ENCODE measurements at places on chromosomes 7 and 10.
A peak's percentile ranks its signal among the peaks of the same experiment; 100 is the strongest.

GRCh38 chr7:76515999-76516443 lies 5.7 kb downstream of the UPK3B start:
- no peak for DNase-seq

DNA sequence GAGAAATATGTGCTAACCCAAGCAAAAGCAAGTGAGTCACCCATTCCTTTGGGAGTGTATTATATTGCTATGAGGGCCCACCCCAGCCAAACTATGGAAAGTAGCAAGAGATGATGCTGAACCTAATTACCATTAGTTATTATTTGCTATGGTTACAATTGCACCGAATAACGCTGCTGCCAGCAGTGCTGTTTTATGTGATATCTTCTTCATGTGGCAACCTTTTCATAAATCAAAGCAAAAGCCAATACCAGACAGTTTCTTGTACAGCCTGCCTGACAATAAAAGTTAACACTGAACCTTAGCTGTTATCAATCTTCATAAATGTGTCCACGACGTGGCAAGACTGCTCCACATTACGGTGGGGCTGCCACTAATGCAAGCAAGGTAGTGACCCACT lies 241.7 kb upstream of the PLXNA4 start:
- no peak for DNase-seq

DNA sequence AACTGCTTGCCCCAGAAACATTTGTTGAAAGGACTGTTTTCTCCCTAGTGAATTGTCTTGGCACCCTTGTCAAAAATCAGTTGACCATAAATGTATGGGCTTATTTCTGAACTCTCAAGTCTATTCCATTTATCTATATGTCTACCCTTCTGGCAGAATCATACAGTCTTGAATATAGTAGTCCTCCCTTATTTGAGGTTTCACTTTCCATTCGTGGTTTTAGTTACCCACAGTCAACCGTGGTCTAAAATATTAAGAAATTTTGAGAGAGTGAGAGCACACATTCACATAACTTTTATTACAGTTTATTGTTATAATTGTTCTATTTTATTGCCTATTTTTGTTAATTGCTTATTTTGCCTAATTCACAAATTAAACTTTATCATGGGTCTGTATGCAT lies 17.4 kb upstream of the CEP41 start:
- no peak for DNase-seq

GRCh38 chr10:73581918-73582317 lies 9.2 kb downstream of the USP54 start:
- DNase-seq, result no peak

DNA sequence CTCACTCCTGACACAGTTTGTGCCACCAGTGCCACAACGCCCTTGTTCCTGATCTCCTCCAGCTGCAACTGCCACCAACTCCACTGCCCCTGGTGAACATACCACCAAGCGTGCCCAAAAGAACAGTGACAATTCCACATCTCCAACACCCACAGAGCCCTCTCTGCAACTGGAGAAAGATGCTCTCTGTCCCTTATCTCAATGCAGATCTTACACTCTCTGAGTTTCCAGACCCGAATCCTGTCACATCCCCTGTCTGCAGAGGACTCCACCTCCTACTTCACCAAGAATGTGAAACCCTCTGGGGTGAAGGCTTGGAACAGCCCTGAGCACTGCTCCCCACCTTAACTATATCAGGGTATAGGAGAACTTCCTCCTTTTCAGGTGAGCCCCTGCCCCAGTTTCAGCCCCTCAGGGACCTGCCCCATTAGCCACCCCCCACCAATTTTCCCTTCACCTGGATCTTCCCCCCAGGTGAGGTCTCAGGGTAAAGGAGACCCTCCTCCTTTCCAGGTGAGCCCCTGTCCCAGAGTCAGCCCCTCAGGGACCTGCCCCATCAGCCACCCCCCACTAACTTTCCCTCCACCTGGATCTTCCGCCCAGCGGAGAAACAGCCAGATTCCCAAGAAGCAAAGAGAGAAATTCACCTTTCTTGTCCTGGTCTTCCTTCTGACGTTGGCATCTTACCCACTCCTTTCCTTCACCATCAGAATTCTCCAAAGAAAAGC lies 55.0 kb downstream of the CPXM2 start:
- DNase-seq, result no peak

GRCh38 chr7:145331522-145331921 lies 495.7 kb upstream of the TPK1 start:
- DNase-seq, result no peak

DNA sequence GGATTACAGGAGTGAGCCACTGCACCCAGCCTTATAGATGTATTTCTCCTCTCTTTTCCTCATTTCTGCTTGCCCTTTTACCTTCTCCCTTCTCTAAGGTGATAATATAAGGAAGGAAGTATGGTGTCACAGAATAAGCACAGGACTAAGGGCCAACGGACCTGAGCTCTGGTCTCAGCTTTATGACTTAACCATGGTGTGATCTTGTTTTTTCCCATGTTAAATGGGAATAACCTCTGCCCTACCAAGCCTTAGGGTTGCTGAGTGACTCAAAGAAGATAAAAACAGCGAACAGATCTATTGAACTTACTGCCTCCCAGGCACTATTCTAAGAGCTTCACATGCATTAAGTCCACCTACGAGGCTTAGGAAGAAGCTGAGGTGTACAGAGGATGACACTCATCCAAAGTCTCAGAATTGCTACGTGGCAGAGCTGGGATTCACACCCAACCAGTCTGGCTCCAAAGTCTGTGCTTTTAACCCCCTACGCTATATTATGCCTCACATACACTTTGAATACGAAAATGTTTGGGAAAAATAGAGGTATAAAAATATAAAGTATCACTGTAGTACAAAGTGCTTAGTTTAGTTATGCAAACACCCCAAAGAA lies 5.6 kb downstream of the UROS start:
- DNase-seq, result no peak

GRCh38 chr10:22712956-22713852 lies 1.2 kb downstream of the PIP4K2A start:
- DNase-seq, result peak; percentile 19

- DNase-seq, result no peak
Measured at GRCh38 chr10:86446440-86446839, 75.2 kb downstream of the WAPL start.

GRCh38 chr7:27161721-27162560 lies 3.4 kb downstream of the HOXA9 start:
- DNase-seq, result no peak

- no peak for DNase-seq
Measured at GRCh38 chr7:30646154-30646553, 36.1 kb downstream of the CRHR2 start.

- no peak for DNase-seq
Measured at GRCh38 chr7:30996256-30996655, 32.5 kb downstream of the GHRHR start.

- peak; percentile 76 for DNase-seq
Measured at GRCh38 chr7:157138424-157139110, at the start of gene UBE3C. Gene UBE3C (plus strand): TSS chr7:157138926. CDS start chr7:157139273, 347 bp downstream.

- DNase-seq, result no peak
Measured at GRCh38 chr7:14988941-14989340, 86.4 kb upstream of the DGKB start.

DNA sequence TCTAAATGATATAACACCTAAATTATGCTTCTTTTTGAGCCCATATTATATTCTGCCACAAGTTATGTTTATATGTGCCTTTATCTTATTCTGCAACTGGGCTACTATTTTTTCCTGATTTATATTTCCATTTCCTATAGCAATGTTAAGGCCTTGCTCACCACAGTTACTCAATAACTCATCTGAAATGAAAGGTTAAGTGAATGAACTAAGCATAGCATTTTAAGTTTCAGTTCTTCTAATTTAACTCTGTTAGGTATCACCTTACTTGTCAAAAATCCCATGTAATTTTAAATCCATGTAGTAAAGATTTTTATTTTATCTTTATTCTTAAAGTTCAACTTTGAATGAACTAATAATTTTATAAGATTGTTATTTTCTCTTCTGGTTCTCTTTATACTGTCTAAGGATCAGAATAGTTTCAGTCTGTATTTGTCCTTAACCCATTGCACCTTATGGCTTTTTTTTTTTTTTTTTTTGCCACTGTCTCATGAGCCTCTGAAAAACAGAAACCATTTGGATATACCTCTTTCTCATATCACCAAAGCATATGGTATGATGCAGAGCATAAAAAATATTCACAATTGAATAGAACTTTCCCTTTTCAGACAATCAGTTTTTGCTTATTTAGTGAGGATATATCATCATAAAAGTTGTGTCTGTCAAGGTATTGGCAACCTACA lies 301.8 kb upstream of the ZWINT start:
- no peak for DNase-seq

DNA sequence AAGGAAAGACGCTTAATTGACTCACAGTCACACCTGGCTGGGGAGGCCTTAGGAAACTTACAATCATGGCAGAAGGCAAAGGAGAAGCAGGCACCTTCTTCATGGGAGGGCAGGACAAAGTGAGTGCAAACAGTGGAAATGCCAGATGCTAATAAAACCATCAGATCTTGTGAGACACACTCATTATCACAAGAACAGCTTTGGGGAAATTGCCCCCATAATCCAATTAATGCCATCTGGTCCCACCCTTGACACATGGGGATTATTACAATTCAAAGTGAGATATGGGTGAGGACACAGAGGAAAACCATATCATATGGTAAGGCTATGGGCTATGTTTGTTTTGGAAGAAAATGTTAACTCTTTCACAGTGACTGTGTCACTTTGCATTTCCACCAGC lies 1272.5 kb upstream of the CELF2 start:
- no peak for DNase-seq

- DNase-seq, result no peak
Measured at GRCh38 chr7:102054158-102054557, 232.5 kb upstream of the SH2B2 start.

DNA sequence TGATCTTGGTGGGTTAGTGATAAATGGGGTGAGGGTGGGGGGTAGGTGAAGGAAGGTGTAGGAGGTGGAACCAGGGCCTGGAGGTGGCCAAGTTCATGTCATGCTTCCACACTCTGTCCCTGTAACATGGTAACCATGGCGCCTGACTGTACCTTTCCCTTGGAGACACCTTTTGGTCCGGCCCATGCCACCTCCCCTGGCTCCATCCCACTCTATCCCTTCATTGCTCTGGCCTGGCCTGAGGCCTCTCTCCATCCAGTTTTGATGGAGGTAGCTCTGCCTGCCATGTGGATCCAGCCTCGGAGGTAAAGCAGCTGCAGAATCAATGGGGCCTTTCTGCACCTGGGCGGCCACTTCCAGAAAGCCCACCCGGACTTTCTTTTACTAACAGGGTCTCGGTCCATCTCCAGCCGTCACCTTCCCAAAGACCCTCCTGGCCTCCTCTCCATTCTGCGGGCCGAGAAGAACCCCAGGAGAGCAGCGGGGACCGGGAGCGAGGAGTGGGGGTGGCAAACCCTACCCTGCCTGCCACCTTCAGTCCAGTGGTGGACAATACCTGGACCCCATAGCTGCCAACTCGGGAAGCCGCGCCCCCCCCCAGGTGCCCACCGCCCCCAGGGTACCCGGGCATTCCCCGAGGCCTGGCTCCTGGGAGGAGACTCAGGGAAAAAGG lies 504 bp upstream of the TRRAP start:
- DNase-seq, result no peak

DNA sequence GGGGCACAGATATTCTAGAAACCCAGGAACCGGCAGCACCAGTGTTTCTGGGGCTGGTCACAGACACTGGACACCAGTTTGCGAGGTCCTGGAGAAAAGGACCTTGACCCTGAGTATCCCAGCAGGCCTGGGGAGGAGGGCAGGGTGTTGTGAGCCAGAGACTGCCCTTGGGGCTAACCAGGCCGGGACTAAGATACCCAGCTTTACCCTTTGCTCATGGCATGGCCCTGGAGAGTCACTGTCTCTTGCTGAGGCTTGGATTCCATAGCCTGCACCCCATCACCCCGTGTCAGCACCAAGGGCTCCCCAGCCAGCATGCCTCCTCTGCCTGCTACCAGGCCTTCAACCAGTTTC lies 124.4 kb downstream of the COL26A1 start:
- no peak for DNase-seq

GRCh38 chr10:99941942-99942820 lies 67.6 kb downstream of the DNMBP start:
- no peak for DNase-seq

DNA sequence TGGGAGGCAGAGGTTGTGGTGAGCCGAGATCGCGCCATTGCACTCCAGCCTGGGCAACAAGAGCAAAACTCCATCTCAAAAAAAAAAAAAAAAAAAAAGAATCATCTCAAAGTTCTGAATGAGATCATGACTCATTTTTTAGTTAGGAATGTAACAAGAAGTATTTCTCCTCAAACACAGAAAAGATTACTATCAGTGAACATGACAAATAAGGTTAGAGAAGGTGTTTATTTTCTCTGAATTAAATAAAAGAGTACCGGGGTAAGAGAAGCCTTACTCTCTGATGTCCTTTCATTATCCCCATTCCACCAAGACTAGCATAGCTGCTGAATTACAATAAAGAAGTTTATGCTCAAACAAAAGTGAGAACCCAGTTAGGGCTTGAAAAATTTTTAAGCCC lies 50.1 kb downstream of the IPMK start:
- DNase-seq, result no peak

- DNase-seq, result no peak
Measured at GRCh38 chr7:391411-391951, 101.5 kb downstream of the FOXL3 start.

GRCh38 chr10:12409161-12409560 lies 59.8 kb downstream of the CAMK1D start:
- no peak for DNase-seq

- DNase-seq, result no peak
Measured at GRCh38 chr7:17009007-17009719, 127.4 kb upstream of the AGR3 start.

DNA sequence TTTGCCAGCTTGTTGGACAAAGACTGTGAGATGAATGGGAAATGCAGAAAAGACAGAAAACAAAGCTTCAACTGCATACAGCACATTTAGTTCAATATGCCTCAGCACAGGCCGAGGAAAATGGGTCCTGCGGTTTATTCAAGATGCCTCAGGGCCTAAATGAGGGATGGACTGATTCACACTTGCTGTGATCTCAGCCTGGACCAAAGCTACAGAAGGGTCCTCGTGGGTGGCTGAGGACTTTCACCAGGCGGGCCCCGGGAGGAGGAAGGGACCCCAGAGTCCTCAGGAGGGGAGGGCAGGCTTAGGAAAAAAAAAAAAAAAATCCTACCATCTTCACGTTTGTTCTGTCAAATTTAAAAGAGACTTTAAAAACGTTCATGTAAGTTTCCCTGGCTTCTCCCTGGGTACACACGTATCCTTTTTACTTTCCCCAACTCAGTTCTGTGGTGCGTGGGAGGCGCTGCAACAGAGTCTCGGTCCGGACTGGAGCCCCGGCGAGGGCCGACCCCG lies 624 bp upstream of the ZNF783 start:
- DNase-seq, result no peak

- DNase-seq, result no peak
Measured at GRCh38 chr7:135994466-135995205, 17.5 kb upstream of the MTPN start.

GRCh38 chr10:133557381-133557780 lies 8.0 kb downstream of the SYCE1 start:
- no peak for DNase-seq

- DNase-seq, result no peak
Measured at GRCh38 chr10:21753497-21754270, 219.7 kb downstream of the MLLT10 start.

DNA sequence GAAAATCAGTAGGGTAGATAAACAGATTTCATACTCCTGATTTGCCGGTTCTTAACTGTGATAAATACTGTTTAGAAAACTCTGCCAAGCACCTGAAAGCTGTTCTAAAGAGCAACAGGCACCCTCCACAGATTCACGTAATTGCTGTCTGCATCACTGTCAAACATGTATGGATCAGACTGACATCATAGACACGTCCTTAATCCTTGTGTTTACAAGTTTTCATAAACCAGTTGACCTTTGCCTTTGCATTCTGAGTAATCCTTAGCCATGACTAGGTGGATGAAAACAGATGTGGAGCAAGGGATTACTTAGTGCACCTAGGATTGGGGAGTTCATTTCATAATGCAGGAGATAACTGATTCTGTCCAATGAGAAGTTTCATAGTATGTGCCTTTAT lies 41.6 kb downstream of the SLC39A12 start:
- DNase-seq, result no peak
